ENCODE measurements at places on chromosomes 6 and 20.
A peak's percentile ranks its signal among the peaks of the same experiment; 100 is the strongest.

- no peak overlapping the region for H3K4me3 ChIP-seq
- peaks cover 42% of the 10 kb centered on the region for H3K4me1 ChIP-seq
These were observed 42.1 kb downstream of the PLCB4 start for GRCh38 chr20:9110916-9111432.

DNA sequence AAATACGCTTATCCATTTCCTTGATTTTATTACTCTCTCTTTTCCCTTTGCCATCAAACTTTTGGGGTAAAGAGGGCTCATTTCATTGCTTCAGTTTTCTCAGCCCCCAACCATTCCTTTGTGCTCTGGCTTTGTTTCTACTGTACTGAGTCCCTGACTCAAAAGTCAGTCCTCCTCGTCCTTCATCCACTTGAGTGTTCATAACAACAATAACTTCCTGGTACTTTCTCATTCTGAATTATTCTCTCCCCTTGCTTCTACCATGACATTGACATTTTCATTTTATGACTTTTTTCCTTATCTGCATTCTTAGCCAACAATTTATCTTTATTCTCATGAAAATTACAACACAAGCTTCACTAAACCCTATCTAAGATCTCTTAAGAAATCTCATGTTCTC is 911 bp downstream of the ENPP3 start:
- DNase-seq, result no peak
- H3K4me1 ChIP-seq, result no peaks in the 10 kb centered on the region
- H3K36me3 ChIP-seq, result no peaks in the 10 kb centered on the region
- H3K27ac ChIP-seq, result no peak overlapping the region
- no peak overlapping the region for H3K4me3 ChIP-seq
- H3K27me3 ChIP-seq, result no peaks in the 10 kb centered on the region

- DNase-seq, result no peak
- no peaks in the 10 kb centered on the region for H3K27me3 ChIP-seq
- no peak overlapping the region for H3K27ac ChIP-seq
These were observed 1.6 kb downstream of the TREML4 start for GRCh38 chr6:41229721-41230120.

- H3K27ac ChIP-seq, result no peak overlapping the region
- no peaks in the 10 kb centered on the region for H3K27me3 ChIP-seq
These were observed 49.4 kb upstream of the PTPN1 start for GRCh38 chr20:50460608-50461267.

DNA sequence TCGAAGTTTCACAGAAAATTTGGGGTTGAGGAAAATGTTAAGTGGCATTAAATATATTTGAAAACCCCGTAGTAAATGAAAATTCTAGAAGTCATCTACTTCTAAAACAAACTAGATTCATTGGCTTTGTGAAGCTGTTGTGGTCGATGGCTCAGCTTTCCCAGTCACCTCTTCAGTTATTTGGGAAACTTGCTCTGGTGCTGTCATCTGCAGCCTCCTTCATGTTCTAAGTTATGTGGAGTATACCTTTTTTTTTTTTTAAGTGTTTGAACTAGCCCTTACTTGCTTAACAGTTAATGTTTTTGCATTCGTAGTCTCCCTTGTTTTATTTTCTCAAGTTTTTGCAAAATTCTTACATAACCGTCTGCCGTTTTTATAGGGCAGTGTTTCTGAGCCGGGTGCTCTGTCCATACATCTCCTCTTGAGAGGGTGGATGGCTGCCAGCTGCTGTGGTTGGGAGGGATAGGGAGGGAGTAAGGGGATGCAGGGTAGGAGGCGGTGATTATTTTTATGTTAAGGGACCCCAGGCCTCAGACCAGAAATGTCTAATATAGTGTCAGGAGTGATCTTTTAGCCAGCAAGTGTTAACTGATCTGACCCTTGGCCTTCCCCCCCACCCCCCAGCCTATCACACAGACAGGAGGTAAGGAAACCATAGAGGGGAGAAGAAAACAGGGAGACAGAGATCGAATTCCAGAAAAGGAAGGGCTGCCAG is 7.1 kb downstream of the RREB1 start:
- peaks cover 14% of the 10 kb centered on the region for H3K4me1 ChIP-seq
- H3K27ac ChIP-seq, result no peak overlapping the region
- H3K36me3 ChIP-seq, result no peaks in the 10 kb centered on the region
- no peak overlapping the region for H3K4me3 ChIP-seq

DNA sequence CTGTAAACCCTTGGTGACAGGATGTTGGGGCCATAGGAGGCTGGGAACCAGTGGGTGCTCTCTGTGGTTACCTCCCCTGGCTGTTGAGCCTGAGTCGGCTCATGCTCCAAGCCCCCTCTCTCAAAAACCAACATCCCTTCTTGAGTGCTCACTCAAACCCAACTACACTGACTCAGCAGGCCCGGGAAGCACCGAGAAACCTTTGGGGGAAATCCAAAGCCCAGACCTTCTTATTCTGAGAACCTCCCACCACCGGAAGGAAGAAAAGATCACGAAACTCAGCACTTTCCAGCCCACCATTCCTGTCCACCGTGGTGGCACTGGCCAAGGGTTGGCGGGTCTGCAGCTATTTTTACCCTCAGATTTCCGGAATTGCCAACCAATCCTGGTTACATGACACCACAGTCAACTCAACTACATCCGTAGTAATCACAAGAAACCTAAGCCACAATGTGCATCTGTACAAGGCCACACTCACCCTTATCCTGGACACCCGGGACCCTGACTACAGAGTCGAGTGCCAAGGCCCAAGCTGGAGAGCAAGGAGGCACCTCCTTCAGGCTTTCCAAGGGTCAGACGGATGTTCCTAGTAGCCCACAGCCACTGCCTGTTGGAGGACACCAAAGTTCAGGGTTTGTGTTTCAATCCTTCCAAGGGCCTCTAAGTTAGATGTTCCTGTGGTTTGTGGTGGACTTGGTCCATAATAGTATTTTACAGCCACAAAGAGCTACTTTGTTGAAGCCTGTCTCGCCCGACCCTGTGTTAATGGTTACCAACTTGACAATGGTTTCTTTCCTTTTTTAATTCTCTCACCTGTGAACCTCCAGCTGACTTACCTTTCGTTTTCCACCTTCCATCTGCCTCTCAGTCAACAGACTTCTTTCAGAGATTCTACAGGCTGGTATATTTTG is 317.0 kb downstream of the CDC5L start:
- DNase-seq, result no peak
- no peaks in the 10 kb centered on the region for H3K4me1 ChIP-seq
- H3K36me3 ChIP-seq, result no peaks in the 10 kb centered on the region
- H3K27ac ChIP-seq, result no peak overlapping the region
- H3K27me3 ChIP-seq, result no peaks in the 10 kb centered on the region

GRCh38 chr6:170199716-170200115 is 91.2 kb downstream of the DLL1 start:
- no peak for DNase-seq
- H3K27ac ChIP-seq, result no peak overlapping the region
- peaks cover 5% of the 10 kb centered on the region for H3K4me1 ChIP-seq
- no peak overlapping the region for H3K4me3 ChIP-seq

DNA sequence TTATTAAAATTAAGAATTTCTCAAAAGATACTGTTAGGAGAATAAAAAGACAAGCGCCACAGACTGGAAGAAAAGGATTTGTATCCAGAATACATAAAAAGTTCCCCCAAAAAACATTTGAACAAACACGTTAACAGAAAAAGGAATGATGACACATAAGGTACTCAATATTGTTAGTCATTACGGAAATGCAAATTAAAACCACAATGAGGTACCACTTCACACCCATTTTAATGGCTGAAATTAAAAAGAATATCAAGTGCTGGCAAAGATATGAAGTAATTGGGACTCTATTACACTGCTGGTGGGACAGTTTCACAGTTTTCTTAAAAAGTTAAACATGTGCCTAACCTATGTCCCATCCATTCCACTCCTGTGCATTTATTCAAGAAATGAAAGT is 51.4 kb downstream of the HECA start:
- H3K4me1 ChIP-seq, result no peaks in the 10 kb centered on the region
- H3K27me3 ChIP-seq, result no peaks in the 10 kb centered on the region
- H3K36me3 ChIP-seq, result no peaks in the 10 kb centered on the region
- H3K27ac ChIP-seq, result no peak overlapping the region
- no peak for DNase-seq
- H3K4me3 ChIP-seq, result no peak overlapping the region

DNA sequence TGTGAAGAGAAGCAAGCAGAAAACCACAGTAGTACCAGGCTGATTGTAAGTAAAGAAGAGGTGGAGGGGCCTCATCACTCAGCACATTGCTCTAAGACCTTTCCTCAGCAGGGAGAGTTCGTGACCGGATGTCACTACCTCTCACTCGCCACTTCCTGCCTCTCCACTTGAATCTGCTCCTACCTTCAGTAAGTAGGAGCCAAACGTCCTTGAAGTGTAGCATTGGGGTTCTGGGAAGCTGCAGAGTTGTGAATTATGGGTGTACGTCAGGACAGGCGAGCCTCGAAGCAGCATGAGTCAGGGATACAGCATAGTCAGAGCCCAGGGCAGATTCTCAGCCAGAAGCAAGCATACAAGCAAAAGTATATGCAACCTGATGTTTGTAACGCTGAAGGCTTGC is 224.9 kb downstream of the PHACTR1 start:
- H3K4me1 ChIP-seq, result no peaks in the 10 kb centered on the region
- H3K4me3 ChIP-seq, result no peak overlapping the region
- H3K27me3 ChIP-seq, result no peaks in the 10 kb centered on the region
- H3K36me3 ChIP-seq, result no peaks in the 10 kb centered on the region

- H3K27ac ChIP-seq, result no peak overlapping the region
- no peak for DNase-seq
- no peaks in the 10 kb centered on the region for H3K36me3 ChIP-seq
- no peaks in the 10 kb centered on the region for H3K27me3 ChIP-seq
- peaks cover 19% of the 10 kb centered on the region for H3K4me1 ChIP-seq
- H3K4me3 ChIP-seq, result no peak overlapping the region
These were observed 43.9 kb upstream of the SRF start for GRCh38 chr6:43127180-43127579.

DNA sequence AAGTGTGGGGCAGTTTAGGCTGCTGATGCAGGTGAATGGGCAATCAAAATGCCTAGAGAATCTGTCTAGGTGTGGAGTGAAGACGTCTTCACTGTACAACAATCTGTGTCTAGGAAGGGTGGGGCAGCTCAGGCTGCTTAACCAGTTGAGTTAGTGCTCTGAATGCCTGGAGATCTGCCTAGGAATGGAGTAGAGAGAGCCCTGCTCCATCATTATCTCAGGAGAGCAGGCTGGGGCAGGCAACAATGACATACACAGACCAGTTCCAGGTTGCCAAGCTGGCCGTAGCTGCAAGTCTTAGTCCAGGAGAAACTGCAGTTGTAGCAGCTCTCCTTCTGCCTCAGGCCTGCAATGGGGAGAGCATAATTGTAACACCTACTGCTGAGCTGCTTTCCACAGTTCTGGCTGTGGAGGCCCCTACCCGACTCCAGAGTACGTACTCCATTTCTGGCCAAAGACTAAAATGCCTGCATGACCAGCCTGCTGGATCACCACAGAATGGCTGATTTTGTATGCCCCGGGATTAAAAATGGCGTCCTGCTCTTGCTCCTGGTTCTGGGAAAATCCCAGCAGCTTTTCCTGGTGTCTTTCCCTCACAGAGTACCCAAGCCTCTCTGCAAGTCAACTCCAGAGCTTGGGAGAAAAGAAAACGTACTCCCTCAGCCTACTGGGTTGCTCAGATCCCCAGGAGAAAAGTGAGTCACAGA is 545.4 kb downstream of the ADGRB3 start:
- no peak overlapping the region for H3K4me3 ChIP-seq
- H3K36me3 ChIP-seq, result no peaks in the 10 kb centered on the region
- DNase-seq, result no peak
- H3K27ac ChIP-seq, result no peak overlapping the region
- no peaks in the 10 kb centered on the region for H3K4me1 ChIP-seq

DNA sequence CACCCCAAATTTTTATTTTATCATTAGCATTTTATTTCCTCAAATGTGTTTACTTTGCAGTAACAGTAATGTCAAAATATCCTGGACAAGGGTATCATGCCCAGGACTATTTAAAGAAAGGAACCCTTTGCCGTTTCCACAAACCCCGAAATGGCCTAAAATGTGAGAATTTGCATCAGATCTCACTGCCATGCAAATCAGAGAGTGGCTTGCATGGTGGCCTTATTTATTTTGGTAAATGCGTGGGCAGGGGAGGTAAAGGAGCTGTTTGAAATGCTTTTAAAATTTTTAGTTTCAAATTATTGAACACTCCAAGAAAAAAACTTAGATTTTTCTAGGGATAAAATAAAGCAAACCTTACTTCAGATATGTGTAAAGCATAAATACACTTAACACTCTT is 43.8 kb downstream of the ADAT2 start:
- H3K27ac ChIP-seq, result peak overlapping the region; percentile 70
- no peaks in the 10 kb centered on the region for H3K36me3 ChIP-seq
- no peak overlapping the region for H3K4me3 ChIP-seq
- no peaks in the 10 kb centered on the region for H3K27me3 ChIP-seq
- peaks cover 89% of the 10 kb centered on the region for H3K4me1 ChIP-seq

GRCh38 chr6:71482742-71483141 is 194.1 kb downstream of the OGFRL1 start:
- DNase-seq, result no peak
- peaks cover 6% of the 10 kb centered on the region for H3K4me1 ChIP-seq
- H3K27me3 ChIP-seq, result no peaks in the 10 kb centered on the region

DNA sequence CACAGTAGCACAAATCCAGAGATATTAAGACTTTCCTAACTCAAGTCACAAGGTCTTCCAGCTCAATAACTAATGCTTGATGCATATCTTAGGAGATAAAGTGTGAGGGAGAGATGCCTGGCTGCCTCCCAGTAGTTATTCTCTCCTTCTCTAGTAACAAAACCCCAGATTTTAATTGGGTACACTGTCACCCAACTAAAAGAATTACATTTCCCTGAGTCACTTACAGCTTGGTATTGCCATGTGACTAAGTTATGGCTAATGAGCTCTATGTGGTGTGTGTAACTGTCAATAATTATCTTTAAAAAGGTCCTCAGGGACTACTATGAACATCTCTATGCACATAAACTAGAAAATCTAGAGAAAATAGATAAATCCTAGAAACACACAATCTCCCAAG is 32.0 kb downstream of the KIF6 start:
- no peak overlapping the region for H3K27ac ChIP-seq
- H3K36me3 ChIP-seq, result no peaks in the 10 kb centered on the region
- no peaks in the 10 kb centered on the region for H3K27me3 ChIP-seq

DNA sequence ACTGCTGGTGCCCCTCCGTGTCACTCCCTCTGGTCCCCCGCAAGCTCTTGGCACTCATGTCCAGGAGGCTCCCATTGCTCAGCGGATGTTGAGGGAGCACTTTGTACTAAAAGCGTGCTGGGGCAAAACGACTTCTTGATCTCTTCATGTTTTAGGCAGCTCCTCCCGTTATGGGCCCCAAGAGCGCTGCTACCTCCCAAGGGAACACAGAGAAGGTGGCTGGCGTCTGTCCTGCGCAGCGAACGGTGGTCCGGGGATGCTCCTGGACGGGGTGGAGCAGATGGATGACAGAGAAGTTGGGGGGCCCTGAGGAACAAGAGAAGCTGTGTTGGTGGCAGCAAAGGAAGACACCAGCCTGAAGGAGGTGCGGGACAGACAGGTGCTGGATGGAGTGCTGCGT is 99.8 kb downstream of the TMEM242 start:
- H3K27me3 ChIP-seq, result no peaks in the 10 kb centered on the region
- DNase-seq, result no peak
- peak overlapping the region; percentile 87 for H3K27ac ChIP-seq
- no peaks in the 10 kb centered on the region for H3K36me3 ChIP-seq
- no peak overlapping the region for H3K4me3 ChIP-seq

All from thoracic aorta (tissue), 2 donors.